ENCODE measurements at places on chromosomes 6 and 20.

DNA sequence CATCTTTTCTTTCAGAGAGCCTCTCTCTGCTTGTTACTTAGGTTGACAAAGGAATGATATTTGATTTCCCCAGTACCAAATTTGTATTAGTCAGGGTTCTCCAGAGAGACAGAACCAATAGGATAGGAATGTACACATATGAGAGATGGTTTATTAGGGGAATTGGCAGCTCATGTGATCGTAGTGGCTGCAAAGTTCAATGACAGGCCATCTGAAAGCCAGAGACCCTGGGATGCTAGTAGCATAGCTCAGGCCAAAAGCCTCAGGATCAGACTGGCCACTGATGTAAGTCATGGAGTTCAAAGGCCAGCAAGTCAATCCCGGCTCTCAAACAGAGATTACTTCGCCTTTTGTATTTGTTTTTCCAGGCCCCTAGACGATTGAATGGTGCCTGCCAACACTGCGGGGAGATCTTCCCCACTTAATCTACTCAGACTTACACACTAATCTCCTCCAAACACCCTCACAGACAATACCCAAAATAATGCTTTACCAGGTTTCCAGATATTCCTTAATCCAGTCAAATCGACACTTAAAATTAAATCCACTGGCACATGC, 215.5 kb downstream of the ALDH8A1 start:
- DNase-seq, result no peak

DNA sequence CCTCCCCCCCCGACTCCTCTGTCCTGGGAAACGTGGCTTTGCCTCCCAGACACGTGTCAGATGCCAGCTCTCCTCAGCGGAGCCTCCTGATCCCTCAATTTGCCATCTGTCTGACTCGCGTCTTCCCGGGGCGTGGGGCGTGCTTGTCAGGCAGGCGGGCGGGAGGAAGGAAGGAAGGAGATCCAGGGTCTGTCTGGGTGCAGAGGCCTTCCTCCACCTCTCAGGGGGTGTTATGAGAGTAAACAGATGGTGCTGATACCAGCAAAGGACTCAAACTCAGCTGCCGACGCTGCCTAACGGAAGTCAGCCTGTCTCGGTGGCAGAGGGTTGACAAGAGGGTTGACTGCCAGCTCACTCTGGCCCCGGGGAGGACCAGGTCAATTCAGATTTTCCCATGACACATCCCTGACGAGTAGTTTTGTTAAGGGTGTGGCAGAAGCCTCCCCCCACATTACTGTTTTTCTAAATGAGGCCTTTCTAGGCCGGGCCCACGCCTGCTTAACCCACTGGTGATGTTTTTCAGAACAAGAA, 17.0 kb downstream of the UQCC2 start:
- no peak for DNase-seq

DNA sequence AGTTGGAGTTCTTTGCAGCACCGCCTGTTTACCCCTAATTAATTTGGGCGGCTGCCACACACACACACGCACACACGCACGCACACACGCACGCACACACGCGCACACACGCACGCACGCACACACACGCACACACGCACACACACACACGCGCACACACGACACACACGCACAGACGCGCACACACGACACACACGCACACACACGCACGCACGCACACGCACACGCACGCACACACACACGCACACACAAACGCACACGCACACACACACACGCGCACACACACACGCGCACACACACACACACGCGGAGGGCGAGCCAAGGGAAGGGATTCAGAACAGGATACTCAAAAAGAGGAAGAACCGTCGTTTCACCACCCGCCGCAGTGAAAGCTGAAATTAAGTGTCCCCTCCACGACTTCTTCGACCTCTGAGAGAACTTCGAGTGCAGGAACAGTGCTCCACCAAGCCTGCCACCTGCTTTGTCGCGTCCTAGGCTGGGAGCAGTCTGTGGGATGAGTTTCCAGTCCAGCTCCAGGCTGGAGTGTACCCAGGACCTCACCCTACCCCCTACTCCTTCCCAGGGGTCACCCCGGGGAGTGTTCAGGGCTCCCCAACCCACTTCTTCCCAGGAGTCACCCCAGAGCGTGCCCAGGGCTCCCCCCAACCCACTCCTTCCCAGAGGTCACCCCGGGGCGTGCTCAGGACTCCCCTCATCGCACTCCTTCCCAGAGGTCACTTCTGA, 1.1 kb downstream of the RNASET2 start:
- no peak for DNase-seq

GRCh38 chr6:135162678-135163439, 18.2 kb upstream of the MYB start:
- DNase-seq, result no peak

Measured in frontal cortex (tissue), 4 donors.